ENCODE measurements at places on chromosomes 7 and 10.
A peak's percentile ranks its signal among the peaks of the same experiment; 100 is the strongest.

DNA sequence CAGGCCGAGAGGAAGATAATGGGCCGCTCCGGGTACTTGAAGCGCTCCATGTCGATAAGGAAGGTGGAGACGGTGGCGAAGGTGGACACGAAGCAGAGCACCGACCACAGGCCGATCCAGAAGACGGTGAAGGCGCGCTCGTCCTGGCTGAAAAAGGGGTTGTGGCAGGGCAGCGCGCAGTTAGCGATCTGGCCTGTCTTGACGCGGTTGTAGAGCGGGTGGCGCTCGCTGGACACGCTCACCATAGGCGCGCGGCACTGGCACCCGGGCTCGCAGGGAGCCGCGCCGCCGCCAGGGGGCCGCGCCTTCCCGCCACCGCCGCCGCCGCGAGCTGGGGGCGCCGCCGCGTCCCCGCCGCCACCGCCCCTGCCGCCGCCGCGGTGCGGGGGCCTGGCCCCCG is 1.6 kb downstream of the FZD8 start:
- no peak overlapping the region for H3K27ac ChIP-seq
- DNase-seq: peak; percentile 73
- H3K4me1 ChIP-seq: peaks cover 12% of the 10 kb centered on the region
- H3K36me3 ChIP-seq: no peaks in the 10 kb centered on the region

- H3K27ac ChIP-seq: no peak overlapping the region
- H3K4me1 ChIP-seq: no peaks in the 10 kb centered on the region
- no peaks in the 10 kb centered on the region for H3K36me3 ChIP-seq
- DNase-seq: no peak
These were observed 443.7 kb upstream of the GRM3 start for GRCh38 chr7:86199881-86200614.

GRCh38 chr10:7506571-7506970 is 95.7 kb upstream of the SFMBT2 start:
- no peak for DNase-seq
- H3K27ac ChIP-seq: no peak overlapping the region
- H3K27me3 ChIP-seq: no peaks in the 10 kb centered on the region
- H3K36me3 ChIP-seq: no peaks in the 10 kb centered on the region
- no peaks in the 10 kb centered on the region for H3K4me1 ChIP-seq

DNA sequence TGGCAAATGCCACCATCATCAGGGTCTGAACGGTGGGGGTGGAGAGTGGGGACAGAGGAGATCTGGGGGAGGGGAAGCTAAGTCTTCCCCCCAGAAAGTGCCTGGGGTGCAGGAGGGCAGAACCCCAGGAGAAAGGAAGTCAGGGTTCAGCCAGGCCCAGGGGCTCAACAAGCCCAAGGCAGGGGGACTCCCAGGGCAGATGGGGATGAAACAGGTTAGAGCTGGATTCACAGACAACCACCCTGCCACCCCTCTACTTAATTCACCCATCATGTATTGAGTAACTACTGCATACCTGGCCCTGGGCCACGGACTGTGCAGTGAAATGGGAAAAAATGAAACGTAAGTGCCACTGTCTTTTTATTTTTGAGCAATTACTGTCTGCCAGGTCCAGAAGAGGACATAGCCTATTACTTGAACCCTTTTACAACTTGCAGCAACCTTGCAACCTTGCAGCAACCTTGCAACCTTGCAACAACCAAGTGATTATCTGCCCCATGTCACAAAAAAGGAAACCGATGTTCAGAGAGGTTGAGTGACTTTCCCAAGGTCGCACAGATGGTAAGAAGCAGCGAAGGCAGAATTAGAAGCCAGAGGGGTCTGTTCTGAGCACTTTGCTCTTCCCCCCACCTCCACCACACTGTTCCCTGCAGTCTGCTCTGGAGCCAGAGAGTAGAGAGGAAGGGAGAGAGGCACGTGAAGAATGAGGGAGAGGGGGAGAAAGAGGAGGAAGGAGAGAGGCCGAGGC is 4.8 kb downstream of the ELN start:
- no peak overlapping the region for H3K4me3 ChIP-seq
- H3K27me3 ChIP-seq: peaks cover 6% of the 10 kb centered on the region
- no peaks in the 10 kb centered on the region for H3K36me3 ChIP-seq
- no peak for DNase-seq

- H3K4me3 ChIP-seq: no peak overlapping the region
- DNase-seq: no peak
- H3K27ac ChIP-seq: no peak overlapping the region
- H3K4me1 ChIP-seq: no peaks in the 10 kb centered on the region
- no peaks in the 10 kb centered on the region for H3K36me3 ChIP-seq
These were observed 124.7 kb downstream of the GRM3 start for GRCh38 chr7:86768394-86768793.

DNA sequence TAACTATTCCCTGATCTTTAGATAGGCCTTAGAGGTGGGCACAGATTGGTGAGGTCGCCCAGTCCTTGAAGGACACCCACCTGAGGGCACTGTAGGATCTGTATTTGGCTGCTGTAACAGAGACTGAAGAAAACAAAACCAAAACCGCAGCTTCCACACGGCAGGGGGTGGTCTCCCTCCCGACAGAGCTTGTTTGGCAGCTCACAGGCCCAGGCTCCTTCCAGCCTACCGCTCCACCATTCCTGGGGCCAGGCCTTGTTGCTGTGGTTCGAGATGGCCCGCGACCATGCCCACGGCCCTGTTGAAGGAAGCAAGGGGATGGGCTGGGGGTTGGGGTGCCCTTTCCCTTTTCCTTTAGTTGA is 30.4 kb downstream of the ZNF783 start:
- H3K27me3 ChIP-seq: no peaks in the 10 kb centered on the region
- H3K36me3 ChIP-seq: no peaks in the 10 kb centered on the region
- no peak for DNase-seq
- H3K4me3 ChIP-seq: no peak overlapping the region
- H3K4me1 ChIP-seq: no peaks in the 10 kb centered on the region

DNA sequence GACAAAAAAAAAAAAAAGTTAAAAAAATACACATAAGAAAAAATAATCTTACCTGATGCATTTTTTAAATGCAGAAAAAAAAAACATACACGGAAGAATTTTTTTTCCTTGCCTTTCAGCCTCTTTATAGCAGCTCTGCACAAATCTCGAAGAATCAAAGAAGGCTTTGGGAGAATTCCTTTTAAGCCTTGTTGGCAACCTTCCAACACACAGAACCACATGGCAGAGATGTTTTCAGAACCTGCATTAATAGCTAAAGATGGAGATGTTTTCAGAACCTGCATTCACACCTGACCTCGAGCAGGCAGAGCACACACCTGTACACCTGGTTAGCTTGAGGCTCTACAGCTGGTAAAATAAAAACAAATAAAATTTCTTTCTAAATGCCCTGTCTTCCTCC is 65.6 kb downstream of the DOCK4 start:
- no peaks in the 10 kb centered on the region for H3K36me3 ChIP-seq
- H3K27ac ChIP-seq: no peak overlapping the region
- no peaks in the 10 kb centered on the region for H3K27me3 ChIP-seq
- DNase-seq: no peak
- H3K4me1 ChIP-seq: peaks cover 10% of the 10 kb centered on the region

GRCh38 chr7:36438211-36438610 is 48.5 kb downstream of the ANLN start:
- H3K4me1 ChIP-seq: no peaks in the 10 kb centered on the region
- no peak overlapping the region for H3K27ac ChIP-seq
- no peaks in the 10 kb centered on the region for H3K27me3 ChIP-seq

DNA sequence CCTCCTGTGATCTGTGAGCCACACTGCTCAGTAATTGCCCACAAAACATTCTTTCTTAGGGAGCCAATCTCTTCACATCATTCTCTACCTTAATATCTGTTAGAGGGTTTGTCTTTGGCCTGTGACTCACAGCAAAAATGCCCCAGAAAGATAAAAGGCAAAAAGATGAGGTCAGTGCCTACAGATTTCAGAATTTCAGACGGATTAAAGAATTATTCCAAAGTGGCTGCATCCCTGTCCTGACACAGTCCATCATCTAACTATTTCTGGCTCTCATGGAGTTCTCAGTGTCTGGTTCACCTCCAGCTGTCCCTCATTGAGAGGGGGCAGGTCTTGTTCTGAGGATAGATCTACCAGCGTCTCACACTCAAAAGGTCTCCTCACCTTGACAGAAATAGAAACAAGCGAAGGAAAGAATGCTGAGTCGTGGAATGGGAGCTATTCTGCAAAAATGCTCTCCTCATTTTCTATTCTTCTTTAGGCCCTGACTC is 138.5 kb upstream of the AOAH start:
- H3K36me3 ChIP-seq: no peaks in the 10 kb centered on the region
- no peaks in the 10 kb centered on the region for H3K27me3 ChIP-seq
- DNase-seq: peak; percentile 68
- no peak overlapping the region for H3K27ac ChIP-seq

- peaks cover 48% of the 10 kb centered on the region for H3K4me1 ChIP-seq
- H3K4me3 ChIP-seq: no peak overlapping the region
- no peak for DNase-seq
- peak overlapping the region; percentile 11 for H3K27ac ChIP-seq
These were observed 8.2 kb downstream of the EGFR start for GRCh38 chr7:55026867-55027490.

- DNase-seq: no peak
- no peaks in the 10 kb centered on the region for H3K36me3 ChIP-seq
- no peaks in the 10 kb centered on the region for H3K27me3 ChIP-seq
- H3K4me1 ChIP-seq: peaks cover 13% of the 10 kb centered on the region
- no peak overlapping the region for H3K4me3 ChIP-seq
- no peak overlapping the region for H3K27ac ChIP-seq
These were observed 17.2 kb downstream of the TAS2R60 start for GRCh38 chr7:143460271-143460979.

- H3K4me1 ChIP-seq: no peaks in the 10 kb centered on the region
- H3K27me3 ChIP-seq: peaks cover 15% of the 10 kb centered on the region
- H3K36me3 ChIP-seq: no peaks in the 10 kb centered on the region
- no peak overlapping the region for H3K27ac ChIP-seq
- H3K4me3 ChIP-seq: no peak overlapping the region
- no peak for DNase-seq
These were observed 11.3 kb downstream of the GPRIN2 start for GRCh38 chr10:46544989-46545791.

DNA sequence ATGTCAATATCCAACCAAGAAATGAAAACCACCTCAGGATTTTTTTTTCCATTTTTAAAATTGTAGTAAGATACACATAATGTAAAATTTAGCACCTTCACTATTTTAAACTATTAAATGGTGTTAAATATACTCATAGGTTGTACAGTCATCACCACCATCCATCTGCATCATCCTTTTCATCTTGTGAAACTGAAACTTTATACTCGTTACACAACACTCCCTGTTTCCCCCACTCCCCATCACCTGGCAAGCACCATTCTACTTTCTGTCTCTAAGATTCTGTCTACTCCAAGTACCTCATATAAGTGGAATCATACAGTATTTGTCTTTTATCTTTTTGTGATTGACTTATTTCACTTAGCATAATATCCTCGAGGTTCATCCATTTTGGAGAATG is 335.2 kb upstream of the NPSR1 start:
- H3K27me3 ChIP-seq: no peaks in the 10 kb centered on the region
- no peaks in the 10 kb centered on the region for H3K36me3 ChIP-seq
- no peak overlapping the region for H3K27ac ChIP-seq
- H3K4me1 ChIP-seq: no peaks in the 10 kb centered on the region
- no peak for DNase-seq

GRCh38 chr10:22379059-22379458 is 33.8 kb downstream of the SPAG6 start:
- H3K27me3 ChIP-seq: no peaks in the 10 kb centered on the region
- no peak for DNase-seq
- no peaks in the 10 kb centered on the region for H3K36me3 ChIP-seq

DNA sequence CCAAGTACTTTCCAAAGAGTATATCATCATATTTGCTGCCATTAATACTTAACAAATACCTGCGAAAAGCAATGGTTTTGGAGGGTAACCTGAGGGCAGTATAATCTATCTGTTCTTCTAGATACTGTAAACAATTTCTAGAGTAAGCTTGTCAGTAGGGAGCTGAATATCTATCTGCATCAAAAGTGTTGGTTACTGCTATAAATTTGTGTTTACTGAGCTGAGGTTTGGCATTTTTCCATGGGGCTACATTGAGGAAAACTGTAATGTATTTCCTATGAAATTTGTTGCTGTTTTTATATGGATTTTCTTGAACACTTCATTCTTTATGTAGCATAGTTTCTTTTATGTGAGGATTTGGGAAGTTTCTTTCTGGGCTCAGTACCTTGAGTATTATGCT is 913.4 kb downstream of the CNTNAP2 start:
- no peaks in the 10 kb centered on the region for H3K27me3 ChIP-seq
- no peaks in the 10 kb centered on the region for H3K4me1 ChIP-seq
- H3K36me3 ChIP-seq: no peaks in the 10 kb centered on the region
- no peak overlapping the region for H3K27ac ChIP-seq
- no peak overlapping the region for H3K4me3 ChIP-seq
- no peak for DNase-seq

GRCh38 chr7:15073301-15073700 is 170.8 kb upstream of the DGKB start:
- no peak for DNase-seq
- H3K27me3 ChIP-seq: no peaks in the 10 kb centered on the region
- no peak overlapping the region for H3K4me3 ChIP-seq

- H3K4me3 ChIP-seq: no peak overlapping the region
- no peak overlapping the region for H3K27ac ChIP-seq
- H3K4me1 ChIP-seq: no peaks in the 10 kb centered on the region
- H3K27me3 ChIP-seq: no peaks in the 10 kb centered on the region
These were observed 325.9 kb upstream of the SORCS1 start for GRCh38 chr10:107490389-107490788.

- H3K36me3 ChIP-seq: no peaks in the 10 kb centered on the region
- no peaks in the 10 kb centered on the region for H3K27me3 ChIP-seq
- no peaks in the 10 kb centered on the region for H3K4me1 ChIP-seq
- no peak overlapping the region for H3K27ac ChIP-seq
- DNase-seq: no peak
These were observed 21.0 kb downstream of the UCMA start for GRCh38 chr10:13213163-13213562.

GRCh38 chr7:26437003-26437532 is 145.4 kb downstream of the SNX10 start:
- H3K4me3 ChIP-seq: no peak overlapping the region
- no peaks in the 10 kb centered on the region for H3K27me3 ChIP-seq
- H3K4me1 ChIP-seq: no peaks in the 10 kb centered on the region
- H3K27ac ChIP-seq: no peak overlapping the region
